ENCODE measurements at places on chromosomes 7 and 10.

GRCh38 chr10:72315611-72316385, 38.9 kb downstream of the DNAJB12 start:
- no peak for DNase-seq

- DNase-seq = no peak
Measured at GRCh38 chr10:70615784-70616522, 13.4 kb upstream of the PRF1 start.

GRCh38 chr10:65518379-65518778, 1407.5 kb upstream of the LRRTM3 start:
- DNase-seq = no peak

DNA sequence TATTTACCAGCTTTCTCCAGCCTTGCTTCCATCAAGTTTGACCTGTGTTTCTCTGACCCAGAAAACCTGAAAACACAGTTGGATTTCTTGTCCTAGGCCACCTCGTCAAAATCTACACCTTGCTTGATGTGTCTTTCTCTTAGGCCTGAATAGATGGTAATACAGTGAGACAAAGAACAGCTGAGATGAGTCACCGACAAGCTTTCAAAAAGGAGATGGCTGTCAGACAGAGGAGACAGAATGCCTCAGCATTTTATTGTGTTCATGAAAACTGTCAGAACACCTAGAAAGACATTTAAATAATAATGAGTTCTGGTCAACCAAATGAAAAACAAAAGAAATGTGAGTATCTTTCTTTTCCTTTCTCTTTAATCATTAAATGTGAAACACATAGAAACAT, 119.7 kb upstream of the SORCS1 start:
- DNase-seq = no peak

DNA sequence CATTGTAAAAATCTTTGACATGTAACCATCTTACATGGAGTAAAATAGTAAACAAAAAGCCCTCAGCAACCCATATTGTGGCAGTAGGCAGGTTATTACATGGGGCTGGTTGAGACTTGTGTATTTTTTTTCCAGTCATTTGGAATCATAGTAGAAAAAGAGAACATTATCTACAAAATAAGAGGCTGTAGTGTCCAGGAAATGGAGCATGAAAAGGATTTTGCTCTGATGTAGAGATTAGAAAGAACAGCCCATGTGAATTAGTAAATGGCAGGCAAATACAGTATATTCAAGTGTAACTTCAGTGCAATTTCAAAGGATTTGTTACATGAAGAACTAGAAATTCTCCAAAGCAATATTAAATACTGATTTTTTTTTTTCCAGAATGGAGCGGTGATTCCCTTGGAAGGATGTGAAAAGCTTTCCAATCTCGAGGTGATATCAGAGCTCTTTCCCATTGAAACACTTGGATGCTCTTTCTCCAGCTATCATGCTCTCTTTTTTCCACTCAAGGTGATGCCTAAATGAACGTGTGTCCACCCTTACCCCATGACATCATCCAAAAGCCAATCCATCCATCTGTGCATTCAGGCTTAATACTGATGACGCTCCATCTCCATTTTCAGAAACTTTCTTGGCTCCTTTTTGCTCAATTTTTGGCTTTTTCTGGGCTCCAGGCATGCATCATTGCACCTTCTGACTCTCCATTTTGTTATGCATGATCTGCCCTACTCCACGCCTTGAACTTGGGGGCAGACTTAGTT, 1034.7 kb downstream of the TYW1 start:
- DNase-seq = no peak

GRCh38 chr10:1860351-1860750, 123.0 kb upstream of the ADARB2 start:
- no peak for DNase-seq

DNA sequence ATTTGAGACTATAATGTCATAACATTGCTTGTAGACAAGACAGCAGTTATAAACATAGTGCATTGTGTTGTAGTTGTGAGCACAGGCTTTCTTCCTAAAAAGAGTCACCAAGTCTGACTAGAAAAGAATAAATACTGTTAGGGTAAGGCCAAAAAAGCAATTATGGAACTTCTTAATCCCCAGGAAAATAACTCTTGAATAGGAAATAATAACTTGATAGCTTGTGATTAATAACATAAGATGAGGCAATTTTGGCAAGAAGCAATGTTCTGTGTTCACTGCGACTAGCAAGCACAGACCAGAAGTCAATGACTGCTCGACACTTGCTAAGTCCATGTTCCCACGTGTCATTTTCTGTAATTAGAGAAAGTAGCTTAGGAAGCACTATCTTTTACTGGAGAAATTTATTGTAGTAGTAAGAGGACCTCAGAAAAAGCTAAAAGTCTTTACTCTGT, 97.1 kb downstream of the AGMO start:
- DNase-seq = no peak

GRCh38 chr10:70688828-70689227, 16.5 kb downstream of the ADAMTS14 start:
- DNase-seq = no peak

DNA sequence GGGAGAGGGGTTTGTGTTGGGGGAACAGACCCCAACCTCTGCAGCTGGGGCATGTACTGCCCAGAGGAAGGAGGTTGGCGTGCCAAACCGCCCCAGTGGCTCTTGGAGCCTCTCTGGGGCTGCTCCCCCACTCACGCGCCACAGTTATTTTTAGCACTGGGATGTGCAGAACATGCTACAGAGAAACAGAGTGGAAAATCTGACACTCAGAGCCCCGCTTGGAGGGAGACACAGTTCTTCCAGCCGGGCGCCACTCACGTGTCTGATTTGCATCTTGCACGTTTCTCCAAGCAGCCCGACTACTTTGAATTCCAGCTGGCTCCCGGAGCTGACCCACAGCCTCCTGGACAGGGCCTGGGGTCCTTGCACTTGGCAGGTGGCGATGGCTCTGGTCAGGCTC, 182.0 kb downstream of the RPS24 start:
- DNase-seq = no peak

GRCh38 chr10:30719832-30720231, 90.3 kb upstream of the LYZL2 start:
- DNase-seq = no peak

DNA sequence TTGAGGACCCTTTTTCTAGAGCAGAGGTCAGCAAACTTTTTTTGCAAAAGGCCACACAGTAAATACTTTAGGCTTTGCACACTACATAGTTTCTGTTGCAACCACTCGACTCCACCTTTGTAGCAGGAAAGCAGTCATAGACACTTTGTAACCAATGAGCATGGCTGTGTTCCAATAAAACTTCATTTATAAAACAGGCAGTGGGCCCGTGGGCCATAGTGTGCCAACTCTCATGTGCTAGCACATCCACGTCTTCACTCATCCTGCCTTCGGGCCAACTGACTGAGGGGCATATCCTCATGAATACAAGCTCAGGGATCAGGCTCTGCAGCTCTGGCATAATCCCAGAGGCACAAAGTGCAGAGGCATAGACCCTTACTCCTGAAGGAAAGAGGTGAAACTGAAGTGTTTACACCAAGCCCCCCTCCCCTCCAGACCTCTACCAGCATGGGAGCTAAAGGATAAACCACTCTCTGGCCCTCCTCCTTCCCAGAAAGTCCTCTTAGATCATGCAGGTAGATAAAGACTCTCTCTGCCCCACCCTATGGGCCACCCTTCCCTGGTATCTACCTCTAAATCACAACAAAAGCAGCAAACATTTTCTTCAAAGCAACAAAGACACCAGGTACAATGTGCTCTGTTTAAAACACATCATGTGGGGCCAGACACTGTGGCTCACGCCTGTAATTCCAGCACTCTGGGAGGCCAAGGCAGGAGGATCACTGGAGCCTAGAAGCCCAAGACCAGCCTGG, 71.0 kb downstream of the DLG5 start:
- DNase-seq = no peak

DNA sequence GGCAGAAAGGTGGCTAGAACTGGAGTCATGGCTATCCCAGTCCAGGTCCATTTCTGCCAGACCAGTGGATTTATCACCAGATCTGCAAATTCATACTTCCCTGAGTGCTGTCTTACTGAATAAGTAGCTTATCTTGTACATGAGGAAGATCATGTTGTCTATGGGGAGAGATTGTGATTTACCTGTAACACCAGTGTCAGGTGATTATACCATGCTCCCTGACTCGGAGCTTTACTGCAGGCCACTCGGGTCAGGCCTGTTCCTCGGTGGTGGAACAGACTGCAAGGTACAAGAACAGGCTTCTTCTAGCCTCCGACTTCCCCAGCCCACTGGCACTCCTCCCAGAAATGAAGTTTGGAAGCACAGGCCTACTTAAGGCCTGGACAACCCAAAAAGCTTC, 42.6 kb upstream of the DLG5 start:
- no peak for DNase-seq

DNA sequence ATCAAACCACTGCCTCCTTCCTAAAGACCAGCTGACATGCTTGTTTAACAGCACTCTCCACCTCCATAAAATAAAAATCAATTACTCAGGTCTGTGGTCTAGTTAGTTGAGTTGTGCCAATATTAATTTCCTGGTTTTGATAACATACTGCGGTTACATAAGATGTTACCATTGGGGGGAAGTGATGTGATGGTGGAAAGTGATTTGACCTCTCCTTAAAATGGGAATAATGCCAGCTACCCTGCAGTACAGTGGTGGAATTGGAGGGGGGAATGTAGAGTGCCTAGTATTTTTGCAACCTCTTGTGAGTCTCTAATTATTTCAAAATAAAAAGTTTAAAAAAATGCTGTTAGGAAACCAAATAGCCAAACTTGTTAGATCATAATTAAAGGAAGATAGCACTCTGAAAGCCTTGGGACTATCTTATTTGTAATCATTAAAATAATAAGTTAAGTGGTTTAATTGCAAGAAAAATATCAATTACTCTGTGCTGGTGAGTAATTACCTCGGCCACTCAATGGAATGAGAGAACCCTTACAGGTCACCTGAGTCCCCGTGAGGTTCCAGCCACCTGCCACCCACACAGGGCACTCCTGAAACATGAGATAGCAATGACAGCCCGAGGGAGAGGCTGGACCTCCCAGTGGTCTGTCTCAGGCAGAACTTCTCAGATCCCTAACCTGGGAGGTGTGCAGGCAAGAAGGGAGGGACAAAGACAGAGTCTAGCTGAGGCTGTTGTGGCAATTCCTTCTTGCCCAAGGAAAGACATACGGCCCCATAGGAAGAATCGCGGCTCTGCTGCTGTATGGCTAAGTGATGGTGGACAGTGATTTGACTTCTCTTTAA, 94.1 kb downstream of the SH3PXD2A start:
- no peak for DNase-seq

DNA sequence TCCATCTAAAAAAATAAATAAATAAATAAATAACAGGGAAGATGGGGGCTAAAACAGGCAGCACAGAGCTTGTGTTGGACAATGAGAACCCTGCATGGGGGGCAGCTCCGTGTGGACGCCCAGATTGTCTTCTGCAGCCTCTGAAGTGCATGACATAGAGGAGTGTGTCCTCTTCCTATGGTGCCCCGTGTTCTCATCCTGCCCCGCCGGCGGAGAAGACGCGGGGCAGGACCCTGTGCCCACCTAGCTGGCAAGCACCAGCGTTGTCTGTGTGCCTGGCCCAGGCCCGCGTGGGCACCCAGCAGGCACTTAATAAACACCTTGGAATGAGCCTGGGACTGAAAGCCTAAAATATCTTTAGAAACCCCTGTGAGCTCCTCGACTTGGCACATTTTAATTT, 88.7 kb upstream of the DNAAF5 start:
- no peak for DNase-seq

DNA sequence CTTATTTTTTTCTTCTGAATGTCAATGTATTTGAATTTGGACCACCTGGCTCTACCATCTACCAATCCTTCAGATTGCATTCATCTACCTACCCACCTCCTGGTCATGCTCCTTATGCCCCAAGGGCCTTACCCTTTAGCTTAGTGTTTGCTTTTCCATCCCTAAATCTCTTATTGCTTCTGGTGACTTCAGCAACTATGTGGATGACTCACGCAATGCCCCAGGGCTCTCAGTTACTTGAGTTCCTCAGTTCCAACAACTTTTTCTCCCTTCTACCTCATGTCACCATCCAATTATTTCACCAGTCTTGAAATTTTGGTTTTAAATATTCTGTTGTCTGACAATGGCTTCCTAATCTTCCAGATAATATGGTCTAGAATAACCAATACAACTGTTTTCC, 118.9 kb downstream of the CFAP58 start:
- DNase-seq = no peak

- DNase-seq = no peak
Measured at GRCh38 chr10:77084431-77085144, 553.0 kb downstream of the KCNMA1 start.

DNA sequence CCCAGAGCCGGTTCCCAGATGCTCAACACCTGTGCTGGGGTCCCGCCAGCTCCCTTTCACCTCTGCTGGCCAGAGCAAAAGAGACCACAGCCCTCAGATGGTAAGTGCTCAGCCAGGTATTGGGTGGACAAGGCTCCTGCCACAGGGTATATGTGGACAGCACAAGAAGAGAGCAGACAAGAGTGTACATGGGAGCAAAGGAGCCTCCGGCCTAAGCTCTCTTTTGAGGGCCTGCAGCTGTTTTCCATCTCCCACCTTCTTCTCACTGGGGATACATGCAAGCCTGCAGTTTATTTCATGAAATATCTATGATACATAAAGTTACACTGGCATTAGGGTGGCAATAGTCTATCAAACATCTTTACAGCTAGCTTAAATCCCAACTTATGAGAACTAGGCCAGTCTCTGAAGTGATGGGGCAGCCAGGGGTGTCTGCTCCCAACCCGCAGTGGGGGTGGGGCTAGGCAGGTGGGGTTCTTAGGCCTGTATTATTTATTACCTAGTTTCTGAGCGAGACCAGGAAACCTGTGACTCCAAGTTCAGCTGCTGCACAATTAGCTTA, 50.4 kb upstream of the DDC start:
- DNase-seq = no peak

DNA sequence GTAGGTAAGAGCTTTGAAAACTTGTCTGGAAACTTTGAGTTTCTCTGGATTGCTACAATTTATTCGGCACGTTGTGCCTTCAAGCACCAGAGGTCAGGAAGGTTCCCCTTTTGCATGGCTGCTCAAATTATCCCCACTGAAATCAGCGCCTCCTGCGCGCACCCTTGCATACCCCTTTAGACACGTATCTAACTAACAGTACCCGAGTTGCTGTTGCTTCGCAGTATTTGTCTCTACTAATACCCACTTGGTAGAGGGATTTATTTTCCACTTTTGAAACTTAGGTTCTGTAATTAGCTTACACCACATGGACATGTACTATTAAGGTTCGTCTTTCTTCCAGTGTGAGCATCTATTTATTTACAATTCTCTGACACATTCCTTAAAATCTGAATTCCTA, 1.6 kb downstream of the MEOX2 start:
- no peak for DNase-seq

All from ACHN (cell line).